ENCODE measurements at places on chromosomes 6 and 20.
A peak's percentile ranks its signal among the peaks of the same experiment; 100 is the strongest.

DNA sequence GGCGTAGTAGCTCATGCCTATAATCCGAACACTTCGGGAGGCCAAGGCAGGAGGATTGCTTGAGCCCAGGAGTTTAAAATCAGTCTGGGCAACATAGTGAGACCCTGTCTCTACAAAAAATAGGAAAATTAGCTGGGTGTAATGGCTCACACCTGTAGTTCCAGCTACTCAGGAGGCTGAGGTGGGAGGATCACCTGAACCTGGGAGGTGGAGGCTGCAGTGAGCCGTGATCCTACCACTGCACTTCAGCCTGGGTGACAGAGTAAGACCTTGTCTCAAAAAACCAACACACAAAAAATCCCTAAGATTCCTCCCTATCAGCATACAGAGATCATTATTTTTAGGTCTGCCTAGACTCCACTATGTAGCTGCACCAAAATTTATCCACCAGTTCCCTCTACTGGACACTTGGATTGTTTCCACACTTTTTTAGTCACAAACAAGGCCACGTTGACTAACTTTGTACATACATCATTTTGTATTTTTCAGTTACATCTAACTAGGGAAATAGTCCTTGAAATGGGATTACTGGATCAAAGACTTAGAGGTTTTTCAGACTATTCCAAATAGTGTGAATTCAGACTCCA is 3.6 kb upstream of the PHF1 start:
- no peak for DNase-seq

GRCh38 chr20:43235998-43236397 is 46.3 kb upstream of the PTPRT start:
- no peak for DNase-seq

DNA sequence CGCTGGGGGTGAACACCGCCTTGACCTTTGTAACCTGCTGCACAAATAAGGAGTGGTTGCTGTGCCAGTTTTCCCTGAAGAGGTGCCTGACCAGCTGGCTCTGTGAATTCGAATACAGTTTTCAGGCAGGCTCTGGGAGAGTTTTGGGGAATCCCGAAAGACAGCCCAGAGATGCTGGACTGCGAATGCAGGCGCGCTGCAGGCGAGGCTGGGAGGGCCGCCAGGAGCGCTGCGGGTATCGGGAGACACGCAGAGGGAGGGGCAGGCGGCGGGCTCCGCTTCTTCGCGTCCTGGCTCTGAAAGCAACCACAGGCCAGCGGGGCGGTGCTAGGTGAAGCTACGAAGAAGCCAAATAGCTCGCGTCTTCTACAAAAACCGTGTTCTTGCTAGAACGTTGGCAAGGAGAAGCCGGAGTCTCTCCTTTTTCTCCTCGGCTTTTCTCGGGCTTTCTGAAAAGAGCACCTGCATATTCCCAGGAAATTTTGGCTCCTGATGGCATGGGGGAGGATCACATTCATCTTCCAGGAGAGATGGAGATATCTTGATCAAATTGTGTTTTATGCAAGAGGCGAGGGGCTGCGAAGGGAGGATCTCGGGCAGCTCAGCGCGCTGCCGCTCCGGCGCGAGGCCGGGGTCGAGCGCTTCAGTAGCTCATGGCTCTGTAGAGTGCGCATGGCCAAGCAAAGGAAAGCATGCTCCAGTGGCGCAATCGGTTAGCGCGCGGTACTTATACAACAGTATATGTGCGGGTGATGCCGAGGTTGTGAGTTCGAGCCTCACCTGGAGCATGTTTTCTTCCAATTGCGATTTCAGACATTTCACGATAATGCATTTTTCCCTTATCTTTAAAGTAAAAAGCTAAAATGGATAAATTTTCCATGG is 158.1 kb upstream of the ZNF184 start:
- no peak for DNase-seq

GRCh38 chr6:139940741-139941729 is 566.6 kb upstream of the CITED2 start:
- DNase-seq, result no peak

- DNase-seq, result peak; percentile 61
Observed at GRCh38 chr20:34999021-34999451, 43.4 kb downstream of the MYH7B start.

- DNase-seq, result no peak
Observed at GRCh38 chr20:49558826-49559225, 9.1 kb downstream of the PTGIS start.

DNA sequence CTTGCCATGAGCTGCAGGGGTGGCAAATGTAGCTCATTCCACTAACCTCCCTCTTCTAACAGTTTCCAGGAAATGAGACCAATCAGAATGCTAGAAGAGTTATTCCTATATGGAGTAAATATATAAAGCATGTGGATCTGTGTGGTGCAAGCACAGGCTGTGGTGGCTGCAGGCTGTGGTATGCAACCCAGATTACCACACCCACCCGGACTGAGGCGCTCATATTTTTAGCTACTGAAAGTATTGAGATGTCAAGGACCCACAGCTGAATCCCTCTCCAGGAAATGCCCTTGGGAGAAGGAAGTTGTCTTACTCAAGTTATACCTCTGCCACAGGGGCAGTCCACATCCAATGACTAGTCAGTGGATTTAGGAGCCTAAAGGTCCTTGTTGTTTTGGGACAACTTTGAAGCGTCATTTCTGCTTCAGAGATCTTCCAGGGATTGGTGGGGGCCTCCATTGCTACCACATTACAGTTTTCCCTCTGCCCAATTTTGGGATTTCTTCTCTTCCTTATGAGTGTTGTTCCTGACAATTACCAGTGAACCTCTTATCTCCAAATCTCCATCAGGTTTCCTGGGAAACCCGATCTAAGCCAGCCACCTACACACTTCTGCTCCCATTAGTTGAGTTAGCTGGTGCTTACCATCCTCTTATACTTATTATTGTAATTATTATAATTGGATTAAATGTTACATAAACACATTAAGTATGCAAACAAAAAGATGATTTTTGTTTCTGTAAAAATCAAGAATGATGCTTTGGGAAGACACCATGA is 12.1 kb upstream of the REPS1 start:
- DNase-seq, result no peak

DNA sequence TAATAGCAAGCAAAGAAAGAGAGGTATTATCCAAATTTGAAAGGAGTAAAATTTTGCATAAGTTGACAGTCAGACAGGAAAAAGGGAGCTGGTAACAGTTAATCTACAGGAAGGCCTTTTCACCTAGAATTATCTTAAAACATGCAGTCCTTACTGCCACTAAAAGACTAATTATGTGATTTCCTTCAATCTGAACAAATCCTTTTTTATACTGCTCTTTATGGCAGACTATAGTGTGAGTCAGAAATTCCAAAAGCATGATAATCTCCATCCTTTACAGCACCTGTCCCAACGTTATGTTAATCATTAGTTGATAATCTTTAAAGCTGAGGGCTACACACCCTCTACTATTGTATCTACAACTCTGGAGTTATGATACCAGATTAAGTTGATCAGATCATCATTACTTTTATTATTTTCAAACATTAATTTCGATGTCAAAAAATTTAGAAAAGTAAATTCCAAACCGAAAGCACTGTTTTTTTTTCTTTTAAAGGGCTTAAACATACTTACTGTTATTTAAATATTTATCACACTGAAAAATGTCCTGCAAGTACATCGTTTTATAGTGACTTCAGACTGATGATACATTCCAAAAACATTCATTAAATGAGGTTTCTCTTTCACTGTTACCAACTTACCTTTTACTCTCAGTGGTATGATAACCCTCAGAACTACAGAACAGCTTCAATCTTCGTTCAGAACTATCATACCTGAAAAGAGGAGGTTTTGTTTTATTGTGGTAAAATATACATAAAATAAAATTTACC is 33.2 kb upstream of the AKAP7 start:
- no peak for DNase-seq

- no peak for DNase-seq
Observed at GRCh38 chr6:7215131-7215530, 97.9 kb downstream of the SSR1 start.

DNA sequence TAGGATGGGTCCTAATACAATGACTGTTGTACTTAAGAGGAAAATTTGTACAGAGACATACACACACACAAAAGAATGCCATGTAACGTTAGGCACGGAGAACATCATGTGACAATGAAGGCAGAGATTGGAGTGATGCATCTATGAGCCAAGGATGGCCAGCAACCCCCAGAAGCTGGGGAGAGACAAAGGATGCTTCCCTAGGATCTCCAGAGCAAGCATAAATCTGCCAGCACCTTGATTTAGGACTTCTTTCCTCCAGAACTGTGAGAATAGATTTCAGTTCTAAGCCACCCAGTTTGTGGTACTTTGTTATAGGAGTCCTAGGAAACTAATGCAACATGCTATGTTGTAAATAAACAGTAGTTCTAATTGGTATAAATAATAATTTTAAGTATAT is 25.0 kb downstream of the EYA4 start:
- no peak for DNase-seq

- no peak for DNase-seq
Observed at GRCh38 chr6:5673019-5673790, 333.5 kb downstream of the NRN1 start.

DNA sequence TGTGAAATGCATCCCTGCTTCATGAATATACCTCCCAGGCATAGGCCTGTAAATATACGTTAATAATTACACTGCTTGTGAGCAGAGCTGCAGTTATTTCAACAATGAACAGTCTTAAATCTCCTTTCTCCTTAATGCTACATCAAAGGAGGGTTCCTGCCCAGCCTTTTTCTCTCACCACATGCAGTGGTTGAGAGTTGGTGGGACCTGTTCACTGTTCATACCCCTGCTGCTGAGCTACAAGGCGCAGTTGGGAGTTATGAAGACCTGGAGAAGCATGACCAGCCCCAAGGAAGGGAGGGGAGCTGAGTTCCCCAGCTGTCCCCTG is 111.9 kb upstream of the FOXQ1 start:
- no peak for DNase-seq

DNA sequence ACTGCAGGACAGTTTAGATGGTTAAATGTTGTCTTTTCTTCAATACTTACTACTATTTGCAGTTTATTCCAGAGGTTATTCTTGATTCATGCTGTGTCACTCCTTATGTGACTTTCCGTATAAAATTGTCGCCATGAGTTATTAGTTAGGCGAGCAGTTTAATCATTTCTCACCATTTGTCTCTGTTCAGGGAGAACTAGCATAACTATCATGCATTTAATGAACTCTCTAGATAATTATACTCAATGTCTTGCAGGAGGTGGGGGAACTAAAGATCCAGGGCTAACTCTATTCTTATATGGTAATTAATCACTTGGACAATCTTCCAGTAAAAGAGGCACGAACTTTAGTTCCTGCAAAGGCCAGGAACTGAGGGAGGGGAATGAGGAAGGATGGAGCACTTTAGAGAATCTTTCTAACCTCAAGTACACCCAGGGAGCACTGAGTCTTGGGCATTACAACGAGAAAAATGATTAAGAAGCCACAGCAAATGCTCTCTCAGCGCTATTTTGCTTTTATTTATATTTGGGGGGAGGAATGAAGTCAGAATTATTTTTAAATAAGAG is 58.3 kb downstream of the IYD start:
- DNase-seq, result no peak

- no peak for DNase-seq
Observed at GRCh38 chr6:36855750-36856149, 16.5 kb upstream of the CPNE5 start.

DNA sequence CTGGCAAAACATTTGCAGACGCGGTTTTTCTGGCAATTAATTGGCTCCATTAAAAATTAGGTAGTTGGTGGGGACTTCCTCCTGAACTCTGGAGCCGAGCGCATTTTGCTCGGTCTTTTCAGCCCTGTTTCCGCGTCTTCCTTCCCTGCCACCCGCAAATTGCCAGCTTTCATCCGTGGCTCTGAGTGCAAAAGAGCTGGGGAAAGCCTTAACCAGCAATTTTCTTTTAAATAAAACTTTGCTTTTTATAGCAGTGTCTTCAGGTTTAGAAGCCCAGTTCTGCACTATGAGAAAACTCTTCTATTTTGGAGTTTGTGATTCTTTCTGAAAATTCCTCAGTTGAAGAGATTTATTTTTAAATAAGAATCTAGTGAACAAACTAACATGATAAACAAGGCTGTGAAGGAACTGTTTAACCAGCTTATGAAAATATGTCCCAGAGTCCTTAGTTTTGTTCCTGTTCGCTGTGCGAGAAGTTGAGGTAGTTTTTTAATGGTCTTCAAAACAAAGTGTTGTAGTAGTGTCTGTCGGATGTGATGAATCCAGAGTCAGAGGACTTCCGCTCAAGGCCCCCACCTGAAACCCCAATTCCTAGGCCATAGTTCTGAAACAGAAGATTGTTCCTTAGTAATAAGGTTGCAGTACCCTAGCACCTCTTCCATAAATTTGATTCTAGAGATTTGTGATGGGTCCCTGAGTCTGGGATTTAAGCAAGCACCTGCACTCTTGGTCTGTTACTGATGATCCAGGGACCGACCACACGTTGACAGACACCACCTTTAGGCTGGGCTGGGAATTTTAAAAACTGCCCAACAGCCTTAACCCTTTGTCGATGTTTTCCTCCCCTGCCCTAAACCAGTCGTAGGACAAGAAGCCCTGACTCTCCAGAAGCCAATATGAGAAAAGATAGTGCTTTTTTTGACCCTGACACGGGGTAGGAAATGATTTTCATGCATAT is 950 bp downstream of the KCTD20 start:
- DNase-seq, result no peak

GRCh38 chr6:42372699-42373098 is 79.0 kb downstream of the TRERF1 start:
- no peak for DNase-seq

GRCh38 chr6:158042245-158042798 is 60.7 kb downstream of the SYNJ2 start:
- DNase-seq, result peak; percentile 70

DNA sequence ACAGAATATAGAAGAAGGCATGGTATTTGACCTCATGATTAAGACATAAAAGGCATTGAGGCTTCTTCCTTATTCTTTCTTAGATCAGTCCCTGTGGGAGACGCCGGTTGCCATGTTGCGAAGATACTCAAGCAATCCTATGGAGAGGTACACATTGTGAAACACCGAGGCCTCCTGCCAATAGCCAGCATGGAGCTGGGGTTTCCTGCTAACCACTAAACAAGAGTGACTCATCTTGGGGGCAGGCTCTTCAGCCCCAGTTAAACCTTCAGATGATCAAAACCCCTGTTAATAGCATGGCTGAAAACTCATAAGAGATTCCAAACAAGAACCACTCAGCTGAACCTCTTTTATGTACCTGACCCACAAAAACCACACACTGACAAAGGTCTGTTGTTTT is 478.8 kb downstream of the CD83 start:
- DNase-seq, result no peak

- peak; percentile 22 for DNase-seq
Observed at GRCh38 chr6:150981095-150981494, 115.6 kb downstream of the MTHFD1L start.

- no peak for DNase-seq
Observed at GRCh38 chr6:89921691-89922090, 27.4 kb downstream of the GJA10 start.

GRCh38 chr20:35539756-35540212 is 2.1 kb upstream of the ERGIC3 start:
- no peak for DNase-seq

DNA sequence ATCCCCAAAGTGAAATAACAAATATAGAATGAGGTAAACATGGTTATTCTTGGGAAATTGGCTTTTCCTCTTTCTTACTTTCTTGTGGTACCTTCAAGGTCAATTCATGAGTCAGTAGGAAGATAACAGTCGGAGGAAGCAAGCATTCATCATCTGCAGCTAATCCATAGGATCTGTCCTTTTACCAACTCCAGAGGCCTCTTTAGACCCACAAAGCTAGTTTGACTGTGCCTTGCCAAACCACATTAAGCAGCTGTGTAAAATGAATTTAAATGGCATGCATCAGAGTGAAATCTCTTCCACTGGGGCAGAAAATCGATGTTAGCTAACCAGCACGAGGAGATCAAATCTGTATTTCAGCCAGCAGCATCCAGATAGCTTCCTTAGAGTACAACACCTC is 171.3 kb downstream of the TMEM242 start:
- no peak for DNase-seq

Measured in heart left ventricle (tissue), 16 donors.